Osteoblast (primary cell): ENCODE measurements at places on chromosomes 2 and 18. TPM values are rescaled to one million over a fixed set of nuclear protein-coding genes. Genes with fewer than 3 reads are reported as not detected.

Gene CTNNA2
- 0.29 TPM in 1 of 2 replicates, not detected in the other for total RNA-seq

Gene ANTXR1
- total RNA-seq, result 123 and 134 TPM in 2 replicates

Gene LRP2
- total RNA-seq, result not detected in 2 replicates

Gene OSBPL6
- 5.4 and 5.9 TPM in 2 replicates for total RNA-seq

Gene MYOM1
- 1.5 and 1.8 TPM in 2 replicates for total RNA-seq

Gene KIAA2012
- under 0.01 TPM in 1 of 2 replicates, not detected in the other for total RNA-seq

Gene SH2D6
- total RNA-seq, result under 0.01 TPM in 1 of 2 replicates, not detected in the other

Gene TBC1D8
- total RNA-seq, result 13.4 and 13.8 TPM in 2 replicates

Gene GALNT5
- total RNA-seq, result 56.5 and 75.7 TPM in 2 replicates

Gene LHCGR
- total RNA-seq, result not detected in 2 replicates

Gene MROH2A
- not detected in 2 replicates for total RNA-seq

Gene PLEK
- 0.36 TPM in 1 of 2 replicates, not detected in the other for total RNA-seq

Gene LINC00305
- total RNA-seq, result not detected in 2 replicates
